ENCODE measurements at places on chromosomes 7 and 10.

DNA sequence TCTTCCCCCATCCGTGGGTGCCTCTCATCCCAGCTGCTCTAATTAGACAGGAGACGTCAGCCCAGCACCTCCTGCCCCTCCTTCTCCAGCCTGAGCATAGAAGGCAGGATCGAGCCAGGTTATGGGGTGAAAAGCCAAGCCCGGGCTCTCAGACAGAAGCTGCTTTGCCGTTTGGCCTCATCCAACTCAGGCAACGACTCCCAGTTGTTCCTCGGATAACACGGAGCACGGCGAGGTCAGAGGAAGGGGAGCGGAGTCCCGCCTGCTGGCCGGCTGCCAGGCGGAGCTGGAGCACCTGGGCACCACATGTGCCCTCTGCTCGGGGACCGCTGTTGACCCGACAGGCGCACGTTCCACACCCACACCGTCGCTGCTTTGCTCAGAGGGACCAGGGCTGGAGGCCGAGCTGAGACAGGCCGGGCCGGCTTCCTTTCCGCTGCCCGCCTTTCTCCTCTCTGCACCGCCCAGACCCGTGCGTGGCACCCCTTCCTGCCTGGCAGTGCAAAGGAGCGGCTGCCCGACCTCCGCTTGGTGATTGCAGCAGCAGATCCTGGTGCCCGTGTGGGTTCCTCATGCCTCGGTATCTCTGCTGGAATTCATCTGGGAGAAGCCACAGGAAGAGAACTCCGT lies 21.6 kb upstream of the UNCX start:
- no peak for DNase-seq

DNA sequence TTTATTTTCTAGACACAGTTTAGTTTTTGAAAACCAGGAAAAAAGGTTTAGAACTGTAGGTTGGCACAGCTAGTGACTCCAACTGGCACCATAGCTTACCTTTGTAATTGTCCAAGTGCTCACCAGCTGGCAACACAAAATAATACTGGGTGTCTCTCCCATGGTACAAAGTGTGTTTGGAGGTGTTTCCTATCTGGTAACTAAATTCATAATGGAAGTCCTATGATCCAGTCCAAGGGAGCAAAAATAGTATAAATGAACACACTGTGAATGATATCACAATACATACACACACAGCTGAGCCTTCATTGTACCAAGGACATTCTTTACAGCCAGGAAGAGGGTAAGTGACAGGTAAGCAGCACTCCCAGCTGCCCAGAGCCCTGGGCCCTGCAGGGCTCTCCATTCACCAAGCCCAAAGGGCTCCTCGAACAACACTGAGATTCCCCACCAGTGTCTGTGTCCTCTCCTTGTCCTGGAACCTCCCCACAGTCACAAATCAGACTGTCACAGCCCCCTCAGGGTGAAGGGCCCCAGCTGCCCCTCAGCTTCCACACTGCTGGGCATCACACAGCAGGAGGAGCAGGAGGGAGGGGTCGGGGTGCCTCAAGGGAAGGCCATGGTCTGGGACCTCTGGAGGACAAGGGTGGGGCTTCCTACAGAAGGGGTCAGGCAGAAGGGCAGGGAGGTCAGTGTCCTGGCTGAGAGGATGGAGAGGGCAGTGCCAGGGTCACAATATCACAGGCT lies 72.1 kb downstream of the PKD1L1 start:
- no peak for DNase-seq

GRCh38 chr10:42783181-42783549 lies 570 bp downstream of the BMS1 start:
- no peak for DNase-seq

DNA sequence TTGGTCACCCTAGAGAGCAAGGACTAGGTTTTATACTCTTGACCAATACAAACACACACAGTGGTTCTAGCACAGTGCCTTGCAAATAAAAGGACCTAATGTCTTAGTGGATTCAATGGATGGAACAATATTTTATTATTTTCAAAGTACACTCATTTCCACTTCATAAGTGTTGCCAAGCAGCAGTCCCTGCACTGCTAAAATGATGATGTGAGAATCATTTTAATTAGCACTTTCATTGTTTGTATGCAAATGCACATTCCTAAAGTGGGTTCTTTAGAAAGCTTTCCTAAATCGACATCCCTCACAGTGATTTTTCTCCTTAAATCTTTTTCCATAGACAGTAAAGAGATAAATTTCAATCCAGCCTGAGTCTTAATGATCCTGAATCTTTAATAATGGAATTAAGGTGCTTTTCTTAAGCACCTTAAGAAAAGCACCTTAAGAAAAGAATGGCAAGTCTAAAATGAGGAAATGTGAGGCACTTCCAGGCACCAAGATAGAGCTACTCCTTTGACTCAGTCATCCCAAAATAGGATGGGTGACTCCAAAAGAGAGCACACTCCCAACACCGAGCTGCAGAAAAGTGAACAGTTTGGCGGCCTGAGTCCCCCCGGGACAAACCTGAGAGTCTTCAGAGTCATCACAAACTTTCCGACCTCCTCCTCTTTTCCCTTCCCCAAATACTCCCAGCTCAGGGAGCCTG lies 84.5 kb downstream of the SORBS1 start:
- DNase-seq: no peak

GRCh38 chr10:129849853-129850252 lies 114.2 kb downstream of the EBF3 start:
- DNase-seq: no peak

GRCh38 chr7:44977304-44977958 lies 1.4 kb downstream of the MYO1G start:
- no peak for DNase-seq

DNA sequence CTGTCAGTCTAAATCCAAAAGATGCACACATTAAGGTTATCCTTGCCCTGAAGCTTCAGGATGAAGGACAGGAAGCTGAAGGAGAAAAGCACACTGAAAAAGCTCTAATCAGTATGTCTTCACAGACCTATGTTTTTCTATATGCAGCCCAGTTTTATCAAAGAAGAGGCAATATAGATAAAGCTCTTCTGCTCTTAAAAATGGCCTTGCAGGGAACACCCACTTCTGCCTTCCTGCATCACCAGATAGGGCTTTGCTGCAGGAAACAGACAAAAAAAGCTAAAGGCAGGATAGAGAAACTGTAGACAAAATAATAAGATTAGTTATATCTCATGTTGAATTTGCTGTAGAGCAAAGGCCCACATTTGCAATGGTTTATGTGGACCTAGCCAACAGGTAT lies 14.9 kb upstream of the IFIT1B start:
- DNase-seq: no peak

DNA sequence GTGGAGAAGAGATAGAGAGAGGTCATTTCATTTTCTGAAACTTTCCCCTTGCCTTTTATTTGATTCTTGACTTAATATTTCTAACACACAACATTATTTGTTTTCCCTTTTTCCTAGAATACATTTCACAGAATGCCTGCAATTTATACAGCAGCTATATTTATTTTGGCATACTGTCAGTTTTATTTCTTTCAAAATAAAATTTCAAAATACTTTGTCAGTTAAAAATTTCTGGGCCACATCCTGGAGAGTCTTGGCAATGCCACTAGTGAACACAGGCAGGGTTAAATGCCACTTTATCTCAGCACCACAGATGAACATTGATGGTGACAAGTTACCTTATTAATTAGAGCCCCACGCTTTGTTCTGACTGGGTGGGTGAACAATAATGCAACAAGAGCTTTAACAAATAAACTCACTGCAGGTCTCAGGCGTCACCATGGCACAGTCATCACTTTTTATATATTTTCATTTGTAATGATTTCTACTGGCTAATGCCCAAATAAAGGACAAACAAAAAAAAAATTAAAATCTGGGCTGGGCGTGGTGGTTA lies 494.0 kb downstream of the KIF20B start:
- DNase-seq: no peak

DNA sequence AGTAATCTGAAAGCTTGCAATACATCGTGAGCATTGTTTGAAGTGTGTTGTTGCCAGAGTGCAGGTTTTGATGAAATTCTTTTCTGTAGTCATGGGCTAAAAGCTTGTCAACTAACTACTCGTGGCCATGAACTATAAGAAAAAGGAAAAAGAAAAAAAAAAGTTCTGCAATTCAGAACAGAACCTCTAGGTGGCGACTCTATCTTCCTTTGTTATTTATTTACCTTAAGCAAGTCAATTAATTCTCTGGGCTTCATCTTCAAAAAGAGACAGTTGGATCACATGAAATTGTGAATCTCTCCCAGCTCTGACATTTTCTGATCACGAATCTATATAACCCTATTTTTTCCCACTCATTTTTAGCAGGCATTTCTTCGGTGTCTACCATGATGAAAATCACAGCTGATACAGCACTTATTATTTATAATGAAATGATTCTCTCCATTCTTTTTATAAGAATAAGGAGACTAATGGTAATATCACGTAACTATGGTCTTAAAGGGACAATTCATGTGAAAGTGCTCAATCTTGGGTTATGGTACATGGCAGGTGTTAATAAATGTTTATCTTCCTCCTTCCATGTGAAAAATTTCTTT lies 18.8 kb downstream of the TMEM196 start:
- peak; percentile 13 for DNase-seq

DNA sequence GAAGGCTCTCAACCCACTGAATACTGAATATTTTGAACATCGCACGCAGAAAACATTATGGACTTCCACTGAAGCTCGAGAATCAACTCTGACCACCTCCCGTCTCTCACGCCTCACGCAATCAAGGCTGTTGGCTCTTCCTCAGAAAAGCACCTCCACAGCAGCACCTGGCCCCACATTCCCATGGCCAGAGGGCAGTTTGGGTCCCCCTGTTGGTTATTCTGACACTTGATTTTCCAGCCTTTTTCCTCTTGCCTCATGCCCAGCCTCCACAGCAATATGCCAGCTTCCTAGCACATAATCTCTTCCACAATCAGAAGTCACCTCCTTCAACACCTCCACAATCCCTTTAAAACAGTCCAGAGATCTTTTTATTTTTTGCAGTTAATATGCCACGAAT lies 55.9 kb downstream of the SVOPL start:
- no peak for DNase-seq

- DNase-seq: no peak
Measured at GRCh38 chr10:77032188-77032570, 605.4 kb downstream of the KCNMA1 start.

GRCh38 chr10:79203014-79203644 lies 134.4 kb downstream of the ZMIZ1 start:
- no peak for DNase-seq

- no peak for DNase-seq
Measured at GRCh38 chr7:100949227-100949932, at the start of gene MUC3A. MUC3A (plus strand) TSS chr7:100949534; CDS start chr7:100949625, 91 bp downstream.

- no peak for DNase-seq
Measured at GRCh38 chr7:51950813-51951212, 634.2 kb upstream of the COBL start.

DNA sequence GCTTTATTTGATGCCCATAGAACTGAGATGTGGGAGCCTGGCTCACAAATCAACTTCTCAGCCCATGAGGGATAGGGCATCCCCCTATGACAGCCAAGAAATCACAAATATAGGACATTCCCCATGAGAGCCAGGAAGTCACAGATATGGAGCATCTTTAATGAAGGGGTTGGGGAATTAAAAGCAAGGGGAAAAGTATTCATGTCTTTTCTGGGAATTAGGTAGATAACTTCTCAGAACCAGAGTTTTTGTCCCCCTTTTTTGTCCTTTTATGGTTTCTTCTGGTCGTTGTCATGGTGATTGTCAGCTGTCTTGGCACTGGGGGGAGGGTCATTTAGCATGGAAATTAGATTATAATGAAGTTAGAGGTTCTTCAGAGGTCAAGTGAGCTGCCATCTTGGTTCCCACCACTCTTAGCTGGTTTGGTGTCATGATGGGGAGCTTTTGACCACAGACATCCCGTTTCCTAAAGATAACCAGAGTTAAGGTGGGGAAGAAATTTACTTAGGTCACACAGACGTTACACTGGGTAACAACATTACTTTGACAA lies 56.9 kb downstream of the NOD1 start:
- no peak for DNase-seq

GRCh38 chr7:40571796-40572195 lies 437.0 kb downstream of the SUGCT start:
- no peak for DNase-seq
